Body of pancreas (tissue), 4 donors: ENCODE measurements at places on chromosomes 3 and 15.

- DNase-seq: no peak
Measured at GRCh38 chr3:195666-196065, 897 bp upstream of the CHL1 start.

- DNase-seq: no peak
Measured at GRCh38 chr3:40414270-40414669, 27.3 kb downstream of the ENTPD3 start.

DNA sequence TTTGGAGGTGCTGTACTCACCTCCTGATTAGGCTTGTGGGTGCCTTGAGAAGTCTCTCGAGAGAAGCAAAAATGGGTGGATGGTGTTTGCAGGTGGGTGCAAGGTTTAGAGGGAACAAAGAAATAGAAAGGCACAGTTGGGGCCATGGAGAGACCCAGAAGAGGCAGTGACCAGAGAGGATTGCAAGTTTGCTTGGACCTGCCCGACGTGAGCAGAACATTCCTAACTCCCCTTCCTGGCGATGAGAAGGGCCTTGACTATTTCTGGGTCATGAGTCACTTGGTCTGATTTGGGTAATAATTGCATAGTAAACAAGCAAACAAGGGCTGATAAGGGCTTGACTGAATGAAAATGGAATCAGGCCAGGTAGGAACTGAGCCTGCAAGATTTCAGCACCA is 7.0 kb upstream of the CTSH start:
- peak; percentile 76 for DNase-seq

GRCh38 chr3:170767576-170767941 is 102.4 kb downstream of the RPL22L1 start:
- DNase-seq: no peak

DNA sequence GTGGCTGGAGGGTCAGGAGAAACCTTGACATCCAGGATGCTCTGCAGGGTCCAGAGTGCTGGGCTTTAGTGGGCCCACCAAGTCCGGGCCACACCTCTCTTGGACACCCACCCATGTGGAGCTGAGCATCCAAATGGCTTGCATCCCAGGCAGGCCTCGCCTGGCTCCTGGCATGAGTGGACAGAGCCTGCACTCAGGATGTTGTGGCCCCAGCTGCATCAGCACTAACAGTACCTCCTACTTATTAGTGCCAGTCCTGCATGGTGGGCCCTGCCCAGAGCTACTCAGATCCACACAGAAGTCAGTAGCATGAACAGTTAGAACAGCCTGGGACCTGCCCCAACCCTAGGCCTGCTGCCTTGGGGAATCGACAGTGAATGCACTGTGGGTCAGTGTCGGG is 42.2 kb upstream of the MRPS22 start:
- DNase-seq: no peak

GRCh38 chr3:17074559-17074958 is 189.8 kb downstream of the PLCL2 start:
- DNase-seq: no peak
